Activated naive CD4-positive, alpha-beta T cell treated with anti-CD3 and anti-CD28 coated beads, Interleukin-2, amount 50 U/mL, for 16 hours (primary cell): ENCODE measurements at places on chromosomes 5 and 9.

DNA sequence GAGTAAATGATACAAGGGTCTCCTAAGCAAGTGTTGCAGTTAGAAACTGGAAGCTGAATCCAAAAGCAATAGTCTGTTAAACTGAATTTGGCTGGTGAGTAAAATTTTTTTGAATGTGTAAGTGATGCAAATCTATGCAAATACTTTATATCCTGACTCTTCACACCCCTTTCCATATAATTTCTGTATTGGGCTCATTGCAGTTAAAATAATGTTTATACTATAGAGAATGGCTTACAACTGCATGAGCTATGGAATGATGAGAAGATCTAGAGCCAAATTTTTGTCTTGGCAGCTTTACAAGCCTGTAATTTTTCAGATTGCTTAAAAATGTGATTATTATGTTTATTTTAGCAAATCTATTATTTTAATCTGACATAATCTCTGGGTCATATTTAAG is 57.0 kb upstream of the GABRA1 start:
- no peak for DNase-seq

DNA sequence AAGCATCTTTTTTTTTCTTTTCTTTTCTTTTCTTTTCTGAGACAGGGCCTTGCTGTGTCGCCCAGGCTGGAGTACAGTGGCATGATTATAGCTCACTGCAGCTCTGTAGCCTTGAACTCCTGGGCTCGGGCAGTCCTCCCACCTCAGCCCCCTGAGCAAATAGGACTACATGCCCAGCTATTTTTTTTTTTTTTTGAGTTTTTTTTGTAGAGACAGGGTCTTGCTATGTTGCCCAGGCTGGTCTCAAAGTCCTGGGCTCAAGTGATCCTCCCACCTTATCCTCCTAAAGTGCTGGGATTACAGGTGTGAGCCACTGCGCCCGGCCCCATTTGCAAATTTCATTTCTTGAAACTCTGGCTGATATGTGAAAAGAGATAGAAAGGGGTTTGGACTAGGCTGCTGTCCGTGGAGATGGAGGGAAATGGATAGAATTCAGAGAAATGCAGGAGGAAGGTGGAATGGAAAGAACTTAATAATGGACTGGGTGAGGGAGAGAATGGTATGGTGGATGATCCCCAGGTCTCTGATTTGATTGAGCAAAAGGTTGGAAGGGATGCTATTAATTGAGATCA is 32.9 kb downstream of the TNFAIP8 start:
- DNase-seq: no peak

GRCh38 chr5:157748760-157749461 is 5.4 kb downstream of the LSM11 start:
- no peak for DNase-seq

DNA sequence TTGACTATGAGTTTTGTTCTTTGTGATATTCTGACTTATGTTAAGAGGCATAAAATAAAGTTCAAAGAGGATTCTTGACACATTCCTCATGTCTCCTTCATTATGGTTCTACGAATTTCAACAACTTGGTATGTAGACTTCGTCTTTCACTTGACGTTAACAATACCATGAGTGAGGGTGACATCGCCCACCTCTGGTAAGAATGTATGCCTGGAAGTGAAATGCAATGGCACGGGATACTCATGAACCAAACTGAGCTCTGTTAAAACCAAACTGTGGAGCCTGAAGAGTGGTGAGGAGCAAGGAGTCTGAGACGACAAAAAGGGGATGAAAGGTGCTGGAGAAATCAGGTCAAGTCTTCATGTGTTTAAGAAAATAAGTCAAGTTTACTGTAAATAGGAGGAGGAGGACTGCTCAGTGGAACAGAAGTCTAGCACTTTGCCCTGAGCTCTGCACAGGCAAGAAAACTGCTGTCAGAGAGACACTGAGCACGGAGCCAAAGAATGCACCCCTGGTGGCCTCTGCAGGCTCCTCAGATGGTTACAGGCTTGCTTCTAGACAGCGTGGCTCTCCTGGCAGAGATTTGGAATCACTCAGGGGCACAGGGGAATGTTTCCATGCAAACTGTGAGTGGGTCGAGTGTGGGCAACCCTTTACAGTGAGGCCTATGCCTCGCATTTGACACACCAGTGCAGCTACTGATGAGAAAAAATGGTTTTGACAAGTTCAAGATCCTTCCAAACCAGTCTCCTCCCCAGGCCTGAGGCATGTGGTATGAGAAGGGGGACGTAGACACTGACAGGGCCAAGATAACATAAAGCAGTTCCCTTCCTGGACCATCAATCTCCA is 470.1 kb downstream of the IRX1 start:
- DNase-seq: no peak

- DNase-seq: no peak
Measured at GRCh38 chr5:73442231-73442811, 6.3 kb downstream of the FOXD1 start.

- DNase-seq: no peak
Measured at GRCh38 chr5:143177263-143177983, 226.1 kb downstream of the NR3C1 start.

- peak; percentile 32 for DNase-seq
Measured at GRCh38 chr5:38265546-38266179, 7.3 kb downstream of the EGFLAM start.

DNA sequence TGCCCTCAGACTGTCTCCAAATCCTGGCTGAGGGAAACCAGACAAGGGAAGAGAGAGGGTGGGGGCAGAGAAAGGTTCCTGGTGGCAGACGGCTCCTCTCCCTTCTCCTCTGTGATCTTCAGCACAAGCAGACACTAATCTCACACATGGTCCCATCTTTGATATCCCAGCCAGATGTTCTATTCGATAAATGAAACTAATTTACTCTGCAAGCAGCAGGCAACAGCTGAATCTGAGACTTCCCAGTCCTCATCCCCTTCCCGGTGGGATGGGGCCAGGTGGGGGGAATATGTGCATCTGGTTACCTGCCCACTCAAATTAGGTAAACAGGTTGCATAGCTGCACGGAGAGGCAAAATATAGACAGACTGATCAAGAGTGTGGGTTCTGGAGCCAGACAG is 208.9 kb upstream of the PANK3 start:
- DNase-seq: no peak

DNA sequence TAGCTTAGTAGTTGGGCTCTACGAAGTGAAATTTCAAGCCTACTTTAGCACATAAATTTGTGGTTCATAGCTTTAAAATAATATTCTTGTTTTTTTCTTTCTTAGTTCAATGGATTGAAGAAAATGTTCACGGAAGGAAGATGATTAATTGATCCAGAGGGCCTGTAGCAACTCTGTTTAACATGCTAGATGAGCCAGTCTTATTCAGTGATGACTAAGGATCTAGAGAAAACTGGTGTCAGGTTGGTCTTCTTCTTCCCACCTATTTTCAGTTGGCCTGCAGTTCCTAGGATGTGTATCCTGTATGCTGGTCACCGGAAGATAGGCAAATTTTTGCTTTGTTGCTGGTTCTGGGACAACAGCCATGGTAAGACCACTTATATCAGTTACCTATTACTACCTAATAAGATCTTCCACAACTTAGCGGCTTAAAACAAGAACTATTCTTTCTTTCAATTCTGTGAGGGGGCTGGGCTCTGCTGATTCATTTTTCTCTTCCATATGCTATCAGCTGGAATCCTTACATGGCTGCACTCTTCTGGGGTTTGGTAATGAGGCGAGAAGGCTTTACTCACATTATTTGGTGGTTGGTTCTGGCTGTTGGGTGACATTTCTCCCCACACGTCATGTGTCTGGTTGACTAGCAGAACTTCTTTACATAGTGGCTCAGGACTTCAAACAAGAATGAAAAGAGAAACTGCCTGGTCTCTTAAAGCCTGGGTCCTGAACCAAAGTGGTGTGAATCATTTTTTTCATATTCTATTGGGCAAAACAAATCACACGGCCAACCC is 182.7 kb upstream of the ACTBL2 start:
- DNase-seq: no peak

GRCh38 chr5:72355706-72356299 is 35.6 kb downstream of the PTCD2 start:
- DNase-seq: no peak

DNA sequence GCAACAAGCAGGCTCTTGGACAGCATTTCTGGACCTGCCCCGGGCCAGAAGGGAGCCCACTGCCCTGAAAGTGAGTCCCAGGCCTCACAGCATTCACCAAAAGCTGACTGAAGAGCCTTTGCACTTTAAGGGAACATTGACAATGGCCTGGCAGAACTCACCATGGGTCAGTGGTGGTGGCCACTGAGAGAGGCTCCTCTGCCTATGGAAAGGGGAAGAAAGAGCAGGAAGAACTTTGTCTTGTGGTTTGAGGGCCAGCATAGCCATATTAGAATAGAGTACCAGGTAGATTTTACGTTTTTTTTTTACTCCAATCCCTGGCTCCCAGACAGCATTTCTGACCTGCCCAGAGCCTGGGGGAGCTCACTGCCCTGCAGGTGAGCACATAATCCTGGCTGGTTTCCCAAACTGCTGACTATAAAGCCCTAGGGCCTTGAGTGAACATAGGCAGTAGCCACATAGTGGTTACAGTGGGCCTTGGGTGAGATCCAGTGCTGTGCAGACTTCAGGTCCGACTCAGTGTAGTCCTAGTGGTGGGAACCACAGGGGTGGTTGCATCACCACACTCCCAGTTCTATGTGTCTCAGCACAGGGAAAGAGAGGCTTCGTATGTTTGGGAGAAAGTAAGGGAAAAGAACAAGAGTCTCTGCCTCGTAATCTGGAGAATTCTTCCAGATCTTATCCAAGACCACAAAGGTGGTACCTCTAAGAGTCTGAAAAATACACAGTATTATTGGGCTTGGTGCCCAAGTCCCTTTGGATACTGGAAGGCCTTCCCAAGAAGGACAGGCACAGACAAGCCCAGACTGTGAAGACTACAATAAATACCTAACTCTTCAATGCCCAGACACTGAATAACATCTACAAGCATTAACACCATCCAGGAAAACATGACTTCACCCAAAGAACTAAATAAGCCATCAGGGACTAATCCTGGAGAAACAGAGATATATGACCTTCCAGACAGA is 89.5 kb downstream of the TSSK1B start:
- no peak for DNase-seq

DNA sequence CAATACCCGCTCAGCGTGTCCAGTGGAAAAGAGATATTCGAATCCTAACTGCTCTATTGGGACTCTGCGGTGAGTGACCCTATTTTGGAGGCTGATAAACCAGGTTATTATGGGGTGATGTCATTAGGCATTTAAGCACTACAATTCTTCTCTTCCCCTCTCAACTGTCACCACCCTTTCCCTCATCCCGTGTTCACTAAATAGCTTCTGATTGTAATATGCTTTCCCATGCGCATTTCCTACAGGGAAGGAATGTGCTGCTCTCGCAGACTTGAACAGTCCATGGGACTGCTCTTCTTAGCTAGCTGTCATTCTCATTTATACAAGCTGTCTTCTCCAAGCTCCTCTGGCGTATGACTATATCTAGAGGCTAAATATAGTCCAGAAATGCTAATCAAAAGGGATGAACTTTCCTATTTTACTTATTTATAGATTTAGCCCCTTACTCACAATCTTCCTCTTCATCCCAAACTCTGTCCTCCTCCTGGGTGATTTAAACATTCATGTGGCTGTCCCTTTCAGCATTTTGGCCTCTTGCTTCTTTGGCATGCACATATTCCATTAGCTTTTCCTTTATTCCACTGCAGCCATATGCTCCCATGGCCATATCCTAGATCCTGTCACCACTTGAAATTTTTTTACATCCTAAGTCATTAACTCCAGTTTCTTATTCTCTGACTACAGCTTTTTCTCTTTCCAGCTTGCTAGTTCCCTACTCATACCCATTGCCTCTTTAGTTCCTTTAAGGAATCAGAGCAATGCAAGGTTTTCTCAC is 39.6 kb upstream of the CSNK1G3 start:
- DNase-seq: no peak

GRCh38 chr5:132211787-132212186 is 15.9 kb downstream of the P4HA2 start:
- no peak for DNase-seq

- DNase-seq: no peak
Measured at GRCh38 chr5:73116506-73116905, 3.9 kb upstream of the TMEM171 start.

DNA sequence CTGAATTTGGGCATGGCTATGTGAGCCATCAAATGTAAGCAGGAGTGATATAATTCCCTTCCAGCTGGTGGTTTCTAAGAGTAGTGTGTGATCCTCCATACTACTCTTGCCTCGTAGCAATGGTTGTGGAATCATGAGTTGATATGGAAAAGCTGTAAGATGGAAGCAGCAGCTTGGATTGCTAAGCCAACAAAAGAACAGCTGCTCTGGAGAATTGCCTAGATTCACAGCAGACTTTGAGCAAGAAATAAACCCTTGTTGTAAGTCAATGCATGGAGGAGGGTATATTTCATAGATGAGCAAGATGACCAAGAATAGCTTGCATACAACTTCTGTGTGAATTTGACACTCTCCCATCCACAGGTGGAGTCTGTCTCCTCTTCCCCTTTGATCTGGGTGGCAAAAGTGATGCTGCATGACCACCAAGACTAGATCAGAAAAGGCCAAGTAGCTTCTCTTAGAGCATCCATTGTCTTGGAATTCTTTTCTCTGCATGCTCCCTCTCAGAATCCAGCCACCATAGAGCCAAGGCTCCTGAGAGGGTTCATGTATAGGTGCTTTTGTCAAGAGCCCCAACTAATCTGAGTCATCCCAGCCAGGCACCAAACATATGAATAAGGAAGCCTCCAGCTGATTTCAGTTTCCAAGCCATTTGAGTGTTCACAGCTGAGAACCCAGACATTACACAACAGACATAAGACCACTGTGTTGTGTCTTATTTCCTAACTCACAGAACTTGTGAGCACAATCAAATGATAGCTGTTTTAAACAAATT is 79.0 kb downstream of the PRLR start:
- DNase-seq: no peak

DNA sequence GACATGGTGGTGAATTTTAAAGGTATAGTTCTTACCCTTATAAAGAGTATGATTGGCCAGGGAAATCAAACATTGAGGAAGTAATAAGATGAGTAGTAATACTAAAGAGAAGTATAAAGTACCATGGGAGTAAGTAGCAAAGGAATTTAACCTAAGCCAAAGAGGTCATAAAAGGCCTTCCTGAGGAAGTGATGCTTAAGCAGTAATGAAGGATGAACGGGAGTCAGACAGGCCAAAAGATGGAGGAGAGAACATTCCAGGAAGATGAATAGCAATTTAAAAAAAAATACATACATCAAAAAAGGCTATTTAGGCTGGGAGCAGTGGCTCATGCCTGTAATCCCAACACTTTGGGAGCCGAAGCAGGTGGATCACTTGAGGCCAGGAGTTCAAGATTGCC is 29.0 kb downstream of the KLHL3 start:
- DNase-seq: no peak

DNA sequence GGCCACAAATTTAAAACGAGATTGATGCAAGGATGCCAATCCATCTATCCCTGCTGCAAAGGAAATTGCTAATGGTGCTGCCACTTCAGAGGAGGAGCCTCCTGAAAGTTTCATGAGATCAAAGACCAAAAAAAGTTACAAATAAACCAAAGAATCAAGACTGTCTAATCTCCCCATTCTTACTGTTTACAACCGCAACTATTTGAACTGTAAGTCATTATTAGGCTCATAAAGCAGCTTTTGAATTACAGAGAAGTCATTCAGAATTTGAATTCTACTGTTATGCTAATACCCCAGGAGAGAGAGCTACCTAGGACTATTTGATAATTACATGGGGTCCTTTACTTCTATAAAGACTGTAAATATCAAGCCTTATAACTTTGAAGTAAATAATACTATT is 1613.6 kb upstream of the WWC1 start:
- DNase-seq: no peak
